ENCODE measurements at places on chromosomes 16 and 17. TPM values are rescaled to one million over a fixed set of nuclear protein-coding genes. Genes with fewer than 3 reads are reported as not detected.

Gene SBK1
- total RNA-seq, result 1.9 TPM

Gene FZD2
- 5.7 TPM for total RNA-seq

Gene CMTM2
- total RNA-seq, result 1.3 TPM

Gene MED1
- 24.2 TPM for total RNA-seq

Gene SULT1A4
- total RNA-seq, result 3.2 TPM

Gene KRT17
- not detected for total RNA-seq

Gene SLC22A31
- not detected for total RNA-seq

Gene LRRC46
- total RNA-seq, result 0.27 TPM

Gene GAS2L2
- 0.08 TPM for total RNA-seq

Gene ACSM3
- total RNA-seq, result 1.7 TPM

Gene TAC4
- 1.7 TPM for total RNA-seq

Gene DPEP2
- total RNA-seq, result 0.78 TPM

Gene CCL4L2
- not detected for total RNA-seq

Gene KRT24
- total RNA-seq, result not detected

Gene PNPO
- total RNA-seq, result 21.3 TPM

Gene CPHXL
- not detected for total RNA-seq

Gene ZNF598
- total RNA-seq, result 21.9 TPM

Gene RAI1
- 28.8 TPM for total RNA-seq

Gene BCL7C
- 27.6 TPM for total RNA-seq

Gene KRT33A
- not detected for total RNA-seq

Gene SUMO2
- total RNA-seq, result 214 TPM

Gene ZSCAN10
- not detected for total RNA-seq

Gene HSPB9
- not detected for total RNA-seq

Gene ZNF19
- total RNA-seq, result 2.6 TPM

Gene NPTX1
- 0.62 TPM for total RNA-seq

Gene HAS3
- total RNA-seq, result 0.38 TPM

Gene SLC6A2
- not detected for total RNA-seq

Gene ENPP7
- not detected for total RNA-seq

All from cardiac septum (tissue), 1 donor.